ENCODE measurements at places on chromosomes 6 and 20.

DNA sequence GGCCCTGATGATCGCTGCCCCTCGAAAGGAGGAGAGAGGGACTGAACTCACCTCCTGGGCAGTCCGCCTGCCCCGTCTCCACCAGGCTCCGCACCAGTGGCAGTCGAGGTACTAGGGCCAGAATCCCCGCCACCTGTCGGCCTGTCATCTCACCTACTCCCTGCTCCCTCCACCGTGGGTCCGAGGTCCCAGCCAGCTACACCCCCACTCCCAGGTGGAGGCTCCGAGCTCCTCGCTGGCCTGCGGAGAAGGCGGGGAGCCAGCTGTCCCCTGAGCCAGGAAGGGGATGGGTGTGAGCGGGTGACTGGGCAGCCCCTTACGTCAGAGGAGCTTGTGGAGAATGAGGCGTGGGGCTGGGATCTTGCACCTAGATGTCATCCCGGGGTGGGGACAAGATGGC lies 1066.5 kb upstream of the MANEA start:
- DNase-seq = no peak

DNA sequence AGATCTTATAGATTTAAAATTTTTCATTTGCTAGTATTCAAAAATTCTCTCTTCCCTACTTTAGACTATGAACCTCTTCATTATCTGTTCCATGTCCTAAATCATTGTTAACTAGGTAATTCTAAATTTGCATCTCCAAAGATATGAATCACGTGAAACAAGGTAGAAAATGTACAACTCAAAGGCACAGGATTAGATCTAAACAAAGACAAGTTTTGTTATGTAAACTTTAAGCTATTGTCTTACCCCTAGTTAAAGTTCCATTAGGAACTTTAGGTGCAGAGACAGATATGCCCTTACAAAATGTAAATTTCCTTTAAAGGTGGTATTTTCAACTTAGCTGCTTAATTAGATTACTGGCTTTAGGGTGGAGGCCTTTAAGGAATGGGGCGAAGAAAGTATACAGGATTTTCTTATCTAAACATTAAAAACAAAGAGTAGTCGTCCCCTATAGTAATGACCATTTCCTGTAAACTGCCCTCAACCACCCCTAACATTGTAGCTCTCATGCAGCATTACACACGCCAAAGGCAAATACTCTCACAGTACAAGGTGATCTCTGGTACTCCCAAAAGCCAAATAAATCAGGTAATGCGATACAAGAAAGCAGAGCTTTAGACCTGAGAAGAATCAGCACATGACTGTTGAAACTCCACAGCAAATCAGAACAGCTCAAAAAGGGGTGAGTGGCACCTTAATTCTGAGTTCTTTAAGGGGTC lies 57.4 kb upstream of the MRAP2 start:
- DNase-seq = no peak

- DNase-seq = no peak
Observed at GRCh38 chr20:7302250-7302649, 534.8 kb downstream of the BMP2 start.

DNA sequence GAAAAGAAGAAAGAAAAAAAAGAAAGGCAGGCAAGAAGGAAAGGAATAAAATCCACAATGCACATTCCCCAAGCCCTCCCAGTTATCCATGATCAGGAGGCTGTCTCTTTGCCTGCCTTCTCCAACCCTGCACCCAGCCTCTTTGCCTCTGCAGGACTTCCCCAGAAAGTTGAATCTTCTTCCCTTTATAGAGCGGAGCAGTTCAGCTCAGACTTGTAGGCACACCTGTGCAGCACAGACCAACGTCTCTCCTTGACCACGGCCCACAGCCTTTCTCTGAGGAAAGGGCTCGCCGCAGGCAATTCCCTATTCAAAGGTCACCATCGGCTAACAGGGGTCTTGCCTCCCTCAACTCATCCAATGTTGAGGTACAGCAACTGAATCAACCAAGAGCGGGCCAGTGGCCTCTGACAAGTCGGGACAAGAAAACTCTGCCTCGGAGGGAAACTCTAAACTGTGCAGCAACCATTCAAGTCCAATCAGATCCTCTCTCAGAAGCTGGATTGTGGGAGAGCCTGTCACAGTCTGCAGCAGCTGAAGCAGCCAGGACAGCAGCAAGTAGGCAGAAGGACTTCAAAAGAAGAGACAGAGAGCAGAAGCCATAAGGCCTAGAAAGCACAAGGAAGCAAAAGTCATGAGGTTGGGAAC lies 529.2 kb upstream of the JARID2 start:
- DNase-seq = no peak

- no peak for DNase-seq
Observed at GRCh38 chr6:138162111-138162954, 594 bp downstream of the ARFGEF3 start.

DNA sequence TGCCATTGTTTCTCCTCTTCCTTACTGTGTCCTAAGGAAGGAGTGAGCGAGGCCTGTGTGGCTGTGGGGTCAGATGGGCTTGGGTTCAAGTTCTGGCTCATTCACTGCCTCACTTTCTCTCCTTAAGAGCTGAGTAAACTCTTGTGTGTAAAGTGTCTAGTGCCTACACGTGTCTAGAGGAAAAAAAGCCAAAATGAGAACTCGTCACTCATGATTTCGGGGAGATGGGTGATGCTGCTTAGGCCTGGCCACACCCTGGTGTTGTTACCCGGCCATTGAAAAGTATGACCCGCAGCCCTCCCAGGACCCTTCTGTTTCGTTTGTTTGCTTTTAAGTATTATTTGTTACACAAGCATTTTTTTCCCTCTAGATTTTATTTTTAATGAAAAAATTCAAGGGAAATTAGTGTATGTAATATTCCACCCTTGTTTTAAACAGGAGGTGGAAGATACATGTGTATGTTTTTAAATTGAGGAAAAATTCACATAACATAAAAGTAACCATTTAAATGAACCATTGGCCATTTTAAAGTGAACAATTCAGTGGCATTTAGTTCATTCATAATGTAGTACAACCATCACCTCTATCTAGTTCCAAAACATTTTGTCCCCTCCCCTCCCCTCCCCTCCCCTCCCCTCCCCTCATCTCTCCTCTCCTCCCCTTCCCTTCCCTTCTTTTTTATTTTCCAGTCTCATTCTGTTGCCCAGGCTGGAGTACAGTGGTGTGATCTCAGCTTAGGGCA lies 71.0 kb downstream of the CEBPB start:
- DNase-seq = no peak

Data from fibroblast of upper back skin (primary cell).